ENCODE measurements at places on chromosomes 2 and 18.

- DNase-seq = no peak
These were observed 37.1 kb downstream of the B4GALT6 start for GRCh38 chr18:31647127-31647753.

GRCh38 chr2:109476641-109477441 is 136.9 kb downstream of the SEPTIN10 start:
- no peak for DNase-seq

- DNase-seq = no peak
These were observed 91.9 kb upstream of the CAVIN2 start for GRCh38 chr2:191938779-191939178.

DNA sequence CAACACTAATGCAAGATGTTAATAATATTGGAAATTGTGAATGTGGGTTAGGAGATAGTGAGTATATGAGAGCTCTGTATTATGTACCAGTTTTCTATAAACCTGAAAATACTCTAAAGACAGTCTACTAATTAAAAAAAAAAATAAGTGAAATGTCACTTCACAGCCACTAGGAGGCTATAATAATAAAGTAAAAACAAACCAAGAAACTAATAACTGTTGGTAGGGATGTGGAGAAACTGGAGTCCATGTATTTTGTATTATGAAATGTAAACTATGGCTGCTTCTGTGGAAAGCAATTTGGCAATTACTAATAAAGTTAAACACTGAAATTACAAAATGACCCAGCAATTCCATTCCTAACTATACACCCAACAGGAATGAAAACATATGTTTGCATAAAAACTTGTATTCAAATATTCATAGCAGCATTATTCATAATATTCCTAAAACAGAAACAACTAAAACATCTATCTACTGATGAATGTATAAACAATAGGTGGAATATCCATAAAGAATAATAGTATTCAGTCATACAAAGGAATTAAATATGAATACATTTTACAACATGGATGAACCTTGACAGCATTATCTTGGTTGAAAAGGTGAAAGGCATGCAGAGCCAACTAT is 36.2 kb downstream of the CCDC178 start:
- DNase-seq = no peak

DNA sequence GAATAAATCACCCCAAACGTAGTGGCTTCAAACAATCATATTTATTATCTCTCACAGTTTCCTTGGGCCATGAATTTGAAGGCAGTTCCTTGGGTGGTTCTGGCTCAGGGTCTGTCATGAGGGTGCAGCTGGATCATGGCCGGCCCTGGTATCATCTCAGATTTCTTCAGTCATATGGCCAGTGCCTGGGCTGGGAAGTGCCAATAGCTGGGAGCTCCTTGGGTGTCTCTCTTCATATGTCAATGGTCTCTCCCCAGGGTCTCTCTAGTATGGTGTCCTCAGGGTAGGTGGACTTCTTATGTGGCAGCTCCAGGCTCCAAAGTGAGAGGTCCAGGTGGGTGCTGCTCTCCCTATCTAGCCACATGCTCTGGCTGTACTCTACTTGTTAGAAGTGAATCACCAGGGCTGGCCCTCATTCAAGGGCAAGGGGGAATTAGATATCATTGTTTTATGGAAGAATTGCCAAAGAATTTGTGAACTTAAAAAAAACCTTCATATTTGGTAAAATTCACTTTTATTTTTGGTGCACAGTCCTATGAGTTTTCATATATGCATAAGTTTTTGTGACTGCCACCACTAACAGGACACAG is 15.4 kb downstream of the FHOD3 start:
- no peak for DNase-seq

GRCh38 chr2:144547494-144547893 is 27.6 kb upstream of the ZEB2 start:
- no peak for DNase-seq

- no peak for DNase-seq
These were observed 89.3 kb downstream of the PDE11A start for GRCh38 chr2:177983183-177983788.

DNA sequence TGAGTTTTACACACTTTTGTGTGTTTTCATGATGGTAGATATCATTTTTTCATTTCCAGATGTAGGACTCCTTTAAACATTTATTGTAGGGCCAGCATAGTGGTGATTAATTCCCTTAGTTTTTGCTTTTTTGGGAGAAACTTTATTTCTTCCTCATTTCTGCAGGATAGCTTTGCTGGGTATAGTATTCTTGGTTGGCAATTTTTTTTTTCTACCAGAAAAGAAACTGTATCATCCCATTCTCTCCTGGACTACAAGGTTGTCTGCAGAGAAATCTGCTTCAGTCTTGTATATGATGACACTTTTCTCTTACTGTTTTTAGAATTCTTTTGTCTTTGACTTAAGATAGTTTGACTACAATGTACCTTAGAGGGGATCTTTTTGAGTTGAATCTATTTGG is 37.8 kb upstream of the RHOB start:
- no peak for DNase-seq

GRCh38 chr2:86453836-86454235 is 12.7 kb downstream of the KDM3A start:
- no peak for DNase-seq

GRCh38 chr2:150919901-150920300 is 341.8 kb downstream of the RBM43 start:
- DNase-seq = no peak

- no peak for DNase-seq
These were observed 24.9 kb downstream of the HTR2B start for GRCh38 chr2:231099918-231100317.

- DNase-seq = no peak
These were observed 74.2 kb downstream of the HS1BP3 start for GRCh38 chr2:20576598-20577115.

GRCh38 chr2:22536133-22536532 is 848.8 kb upstream of the KLHL29 start:
- no peak for DNase-seq

DNA sequence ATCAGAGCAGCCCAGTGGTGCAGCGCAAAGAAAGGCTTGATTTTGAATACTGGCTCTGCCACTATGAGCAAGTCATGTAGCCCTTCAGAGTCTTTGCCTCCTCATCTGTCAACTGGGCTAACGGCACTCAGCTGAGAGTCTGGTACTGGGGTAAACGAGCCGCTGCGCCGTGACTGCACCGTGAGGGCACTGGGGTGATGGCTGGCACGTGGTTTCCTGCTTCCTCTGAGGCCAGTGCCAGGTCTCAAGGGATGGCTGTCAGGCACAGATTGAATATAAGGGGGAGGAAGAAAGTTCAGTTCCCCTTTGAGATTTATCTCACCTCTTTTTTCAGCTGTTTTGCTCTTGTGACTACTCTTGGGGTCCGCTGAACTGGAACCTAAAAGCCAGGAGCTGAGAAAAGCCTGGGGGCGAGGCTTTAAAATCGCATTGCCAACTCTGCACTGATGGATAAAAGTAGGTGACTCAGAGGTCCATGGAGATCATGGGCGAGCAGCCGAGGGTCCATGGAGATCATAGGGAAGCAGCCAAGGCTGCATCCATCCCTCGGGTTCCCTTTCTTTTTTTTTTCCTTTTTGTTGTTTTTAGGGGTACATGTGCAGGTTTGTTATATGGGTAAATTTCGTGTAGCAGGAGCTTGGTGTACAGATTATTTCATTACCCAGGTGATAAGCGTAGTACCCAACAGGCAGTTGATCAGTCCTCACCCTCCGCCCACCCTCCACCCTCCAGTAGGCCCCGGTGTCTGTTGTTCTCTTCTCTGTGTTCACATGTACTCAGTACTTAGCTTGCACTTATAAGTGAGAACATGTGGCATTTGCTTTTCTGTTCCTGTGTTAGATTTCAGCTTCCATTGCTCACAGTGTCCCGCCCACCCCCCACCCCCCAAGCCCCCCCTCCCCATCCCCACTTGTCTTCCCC is 114.3 kb downstream of the SPP2 start:
- peak; percentile 8 for DNase-seq
